ENCODE measurements at places on chromosomes 7 and 10.

DNA sequence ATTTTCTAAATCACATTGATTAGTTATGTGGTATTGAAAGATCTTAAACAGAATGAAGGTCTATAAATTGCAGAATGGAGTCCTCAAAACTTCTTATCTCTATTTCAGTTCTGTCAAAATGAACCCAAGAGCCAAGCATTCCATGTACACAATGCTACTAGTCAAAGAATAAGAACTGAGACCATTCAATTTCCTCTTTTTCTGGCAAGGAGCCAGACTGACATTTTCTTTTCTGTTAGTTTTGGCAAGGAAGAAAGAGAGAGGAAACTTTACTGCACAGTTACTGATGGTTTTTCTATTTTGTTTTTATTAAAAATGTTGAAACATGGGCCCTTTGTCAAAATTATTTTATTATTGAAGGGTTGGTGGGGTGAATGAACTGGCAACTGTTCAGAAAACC lies 181.8 kb upstream of the FERD3L start:
- DNase-seq: no peak

DNA sequence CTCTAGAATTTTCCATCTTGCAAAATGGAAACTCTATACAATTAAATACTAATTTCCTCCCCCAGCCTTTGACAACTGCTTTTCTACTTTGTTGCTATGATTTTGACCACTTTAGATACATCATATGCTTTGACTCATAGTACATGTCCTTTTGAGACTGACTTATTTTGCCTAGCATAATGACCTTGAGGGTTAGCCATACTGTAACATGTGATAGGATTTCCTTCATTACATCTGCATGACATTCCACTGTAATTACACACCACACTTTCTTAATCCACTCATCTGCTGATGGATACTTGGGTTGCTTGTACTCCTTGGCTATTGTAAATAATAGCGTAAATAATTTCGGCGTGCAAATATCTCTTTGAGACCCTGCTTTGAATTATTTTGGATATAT lies 127.7 kb downstream of the JAZF1 start:
- DNase-seq: no peak

DNA sequence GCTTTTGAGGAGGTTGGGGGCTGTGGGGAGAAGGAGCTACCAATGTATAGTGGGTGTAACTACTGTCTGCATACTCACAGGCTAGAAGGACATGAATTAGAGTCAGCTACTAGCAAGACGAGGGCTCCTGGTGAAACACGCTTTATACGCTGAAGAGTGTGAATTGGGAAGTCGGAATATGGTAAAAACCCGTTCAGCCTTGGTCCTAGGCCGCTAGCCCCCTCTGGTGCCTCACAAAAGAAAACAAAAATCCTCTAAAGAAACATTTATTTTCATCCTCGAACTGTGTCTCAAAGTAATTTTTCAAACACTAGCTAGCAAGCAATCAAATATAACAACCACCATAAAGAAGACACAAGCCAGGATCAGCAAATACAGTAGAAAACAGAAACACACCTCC lies 338.1 kb upstream of the SEMA3C start:
- DNase-seq: no peak

GRCh38 chr7:141649865-141650634 lies 51.9 kb downstream of the DENND11 start:
- no peak for DNase-seq

- DNase-seq: no peak
Observed at GRCh38 chr7:84123965-84124547, 70.5 kb downstream of the SEMA3A start.

- DNase-seq: no peak
Observed at GRCh38 chr7:101111261-101111660, 15.6 kb upstream of the SERPINE1 start.

DNA sequence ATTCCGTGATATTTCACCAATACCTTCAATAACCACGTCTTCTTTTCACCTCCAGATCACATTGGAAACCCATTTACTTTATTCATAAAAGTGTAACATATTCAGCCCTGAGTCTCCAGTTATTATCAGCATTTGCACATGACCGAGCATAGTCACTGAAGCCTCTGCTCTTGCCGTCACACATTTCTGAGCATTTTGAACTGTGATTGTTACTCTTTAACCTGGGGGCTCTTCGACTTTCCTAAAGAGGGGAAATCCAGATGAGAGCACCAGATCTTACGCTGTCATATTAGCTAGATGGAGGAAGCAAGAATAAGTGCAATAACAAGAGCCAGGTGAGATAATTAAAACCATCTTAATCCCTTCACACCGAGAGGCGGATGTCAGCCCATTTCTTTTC lies 260.0 kb upstream of the NRP1 start:
- no peak for DNase-seq

DNA sequence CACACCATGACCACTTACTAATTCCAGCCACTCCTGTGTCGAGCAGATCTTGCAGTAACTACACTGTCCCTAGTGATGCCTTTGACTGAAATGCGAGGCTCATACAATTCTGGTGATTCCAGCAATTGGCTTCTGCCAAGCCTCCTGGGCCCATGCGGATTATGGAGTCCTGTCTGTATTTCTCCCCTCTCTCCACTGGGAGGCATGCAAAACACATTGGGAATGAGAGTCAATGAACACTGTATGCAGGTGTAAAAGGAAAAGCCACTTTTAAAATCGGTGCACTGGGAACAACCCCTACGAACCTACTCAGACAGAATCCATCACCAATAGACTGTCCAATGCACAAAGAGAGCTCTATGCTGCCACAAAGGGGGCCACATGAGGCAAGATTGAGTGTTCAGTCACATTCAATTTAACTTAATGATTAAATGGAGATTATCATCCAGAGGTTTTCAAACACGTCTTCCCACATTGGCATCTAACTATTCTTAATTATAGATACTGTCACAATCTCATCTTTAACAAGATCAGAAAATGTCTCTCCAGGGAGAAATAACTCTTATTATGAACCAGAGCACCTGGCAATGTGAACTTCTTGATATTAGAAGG lies 550.6 kb downstream of the GLRX3 start:
- no peak for DNase-seq

DNA sequence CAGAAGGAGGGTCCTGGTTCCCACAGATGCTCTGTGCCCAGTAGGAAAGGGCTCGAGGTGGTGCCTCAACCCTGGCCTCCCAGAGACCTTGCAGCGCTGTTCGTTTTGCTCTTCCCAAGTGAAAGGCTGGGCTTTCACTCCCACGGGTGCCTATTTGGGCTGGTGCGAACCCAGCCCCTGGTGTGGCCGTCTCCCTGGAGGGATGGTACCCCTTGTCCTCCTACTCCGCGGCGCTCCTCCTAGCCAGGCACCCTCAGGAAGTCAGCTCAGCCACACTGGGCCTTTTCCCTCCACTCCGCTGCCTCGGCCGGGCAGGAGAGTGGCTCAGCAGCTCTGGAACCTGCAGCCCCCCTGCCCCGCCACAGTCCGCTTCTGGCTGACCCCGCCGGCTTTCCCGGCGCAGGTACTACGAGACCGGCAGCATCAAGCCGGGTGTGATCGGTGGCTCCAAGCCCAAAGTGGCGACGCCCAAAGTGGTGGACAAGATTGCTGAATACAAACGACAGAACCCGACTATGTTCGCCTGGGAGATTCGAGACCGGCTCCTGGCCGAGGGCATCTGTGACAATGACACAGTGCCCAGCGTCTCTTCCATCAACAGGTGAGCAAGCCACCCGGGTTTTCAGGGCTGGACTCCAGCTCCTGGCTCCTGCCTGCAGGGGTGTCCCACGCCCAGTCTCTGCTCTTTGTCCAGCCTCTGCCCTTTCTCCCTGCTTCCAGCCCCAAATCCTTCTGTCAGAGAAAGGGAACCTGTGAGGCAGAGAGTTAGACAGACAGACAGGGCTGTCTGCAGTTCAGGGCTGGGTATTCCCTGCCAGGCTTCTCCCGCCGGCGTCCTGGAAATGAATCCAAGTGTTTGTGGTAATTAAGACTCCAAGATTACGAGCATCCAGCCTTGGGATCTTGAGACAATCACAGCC lies 5.2 kb downstream of the PAX2 start:
- no peak for DNase-seq

GRCh38 chr10:131168238-131168875 lies 143.2 kb downstream of the TCERG1L start:
- no peak for DNase-seq

DNA sequence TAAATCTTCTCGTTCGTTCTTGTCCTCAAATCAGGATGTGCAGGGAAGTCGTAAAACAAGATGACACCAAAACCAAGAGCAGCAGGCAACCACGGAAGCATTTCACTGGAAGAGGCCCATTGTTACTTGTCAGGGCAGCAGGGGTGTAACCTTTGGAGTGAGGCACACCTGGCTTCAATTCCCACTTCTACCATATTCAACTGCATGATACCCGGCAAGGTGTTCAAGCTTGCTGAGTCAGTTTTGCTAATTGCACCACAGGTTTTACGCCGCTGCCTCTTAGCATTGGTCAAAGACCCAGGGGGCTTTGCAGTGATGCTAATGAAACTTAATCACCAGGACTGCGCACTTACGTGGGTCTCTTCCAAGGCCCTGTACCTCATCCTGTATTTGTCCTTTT lies 50.0 kb upstream of the PTER start:
- no peak for DNase-seq

DNA sequence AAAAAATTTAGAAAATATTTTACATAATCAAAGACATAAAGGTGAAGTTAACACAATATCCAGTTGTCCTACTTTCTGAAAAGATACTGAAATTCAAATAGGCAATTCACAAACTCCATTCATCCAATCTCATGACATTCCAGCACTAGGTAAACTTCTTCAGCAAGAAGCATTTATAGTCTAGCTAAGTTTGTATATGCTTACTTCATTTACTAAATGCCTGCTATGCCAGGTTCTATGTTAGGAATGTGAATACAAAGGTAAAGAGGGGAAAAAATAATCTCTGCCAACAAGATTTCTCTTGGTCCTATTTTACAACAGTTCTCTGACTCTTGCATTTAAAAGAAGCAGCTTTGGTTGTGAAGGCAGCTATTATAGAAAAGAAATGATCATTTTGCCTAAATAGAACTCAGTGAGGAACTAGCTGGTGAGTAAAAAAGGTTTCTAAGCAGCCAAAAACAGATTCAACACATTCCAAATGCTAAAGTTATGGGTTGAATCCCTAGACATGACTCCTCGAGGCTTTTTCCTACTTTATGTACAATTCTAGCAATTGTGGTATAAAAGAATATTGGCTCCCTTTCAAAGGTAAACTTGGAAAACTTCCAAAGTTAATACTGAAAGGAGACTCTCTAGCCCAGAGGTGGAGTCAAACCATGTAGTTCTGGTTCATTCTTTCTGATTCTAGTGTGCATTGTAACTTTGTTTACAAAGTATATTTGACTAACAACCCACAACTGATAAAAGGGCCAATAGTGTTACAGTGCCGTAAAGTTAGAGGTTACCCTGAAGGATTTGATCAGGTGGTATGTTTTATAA lies 30.9 kb upstream of the KLHL7 start:
- no peak for DNase-seq

DNA sequence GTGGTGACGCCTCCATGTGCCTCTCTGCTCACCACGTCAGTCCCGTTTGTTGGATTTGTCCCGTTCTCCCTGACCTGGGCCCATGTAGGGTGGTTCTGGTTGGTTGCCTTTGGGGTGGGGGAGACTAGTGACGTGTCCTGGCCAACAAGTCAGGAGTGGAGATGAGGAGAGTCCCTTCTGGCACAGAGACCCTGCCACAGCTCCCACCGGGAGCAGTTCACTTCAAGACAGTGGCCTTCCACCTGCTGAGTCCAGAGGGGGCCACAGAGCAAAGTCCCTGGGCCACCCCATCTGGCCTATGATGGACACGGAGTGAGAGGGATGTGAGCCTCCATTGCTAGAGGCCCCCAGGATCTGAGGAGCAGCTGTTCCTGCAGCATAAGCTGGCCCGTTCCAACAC lies 405.6 kb downstream of the TCERG1L start:
- DNase-seq: no peak

GRCh38 chr7:79300573-79300972 lies 152.9 kb downstream of the MAGI2 start:
- DNase-seq: no peak

DNA sequence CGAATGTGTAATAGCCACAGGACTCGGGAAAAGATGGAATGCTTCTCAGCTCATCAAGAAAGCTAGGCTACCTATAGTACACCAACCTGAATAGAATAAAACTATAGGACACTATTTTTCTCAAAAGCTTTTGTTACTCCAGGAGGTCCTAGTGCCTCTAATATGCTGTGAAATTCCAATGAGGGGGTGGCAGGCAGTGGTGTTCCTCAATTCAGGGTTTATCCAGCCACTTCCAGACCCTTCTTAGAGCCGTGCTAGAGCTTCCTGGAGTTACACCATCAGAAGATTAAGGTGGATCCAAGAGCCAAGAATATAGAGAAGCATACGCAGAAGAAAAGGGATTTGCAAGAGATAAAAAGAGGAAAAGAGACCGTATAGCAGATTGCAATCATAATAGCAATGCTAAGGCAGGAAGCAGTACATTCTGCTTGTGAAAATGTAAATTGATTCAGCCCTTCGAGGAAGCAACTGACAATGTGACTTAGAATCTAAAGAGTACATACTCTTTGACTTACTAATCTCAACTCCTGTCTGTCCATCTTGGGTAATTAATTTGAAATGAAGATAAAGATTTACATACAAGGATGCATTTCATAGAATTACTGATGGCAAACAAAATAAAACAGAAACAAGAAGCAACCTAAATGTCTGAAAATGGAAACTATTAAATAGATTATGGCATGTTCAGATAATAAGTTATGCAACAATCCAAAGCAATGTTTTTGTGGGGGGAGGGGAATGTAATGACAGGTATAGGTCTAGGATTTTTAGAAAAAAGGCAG lies 2.1 kb downstream of the ST8SIA6 start:
- DNase-seq: no peak

- no peak for DNase-seq
Observed at GRCh38 chr10:130022511-130023299, 58.6 kb upstream of the EBF3 start.

- DNase-seq: no peak
Observed at GRCh38 chr7:121002757-121003200, 14.3 kb downstream of the CPED1 start.

GRCh38 chr7:26188206-26188956 lies 12.2 kb downstream of the HNRNPA2B1 start:
- no peak for DNase-seq

DNA sequence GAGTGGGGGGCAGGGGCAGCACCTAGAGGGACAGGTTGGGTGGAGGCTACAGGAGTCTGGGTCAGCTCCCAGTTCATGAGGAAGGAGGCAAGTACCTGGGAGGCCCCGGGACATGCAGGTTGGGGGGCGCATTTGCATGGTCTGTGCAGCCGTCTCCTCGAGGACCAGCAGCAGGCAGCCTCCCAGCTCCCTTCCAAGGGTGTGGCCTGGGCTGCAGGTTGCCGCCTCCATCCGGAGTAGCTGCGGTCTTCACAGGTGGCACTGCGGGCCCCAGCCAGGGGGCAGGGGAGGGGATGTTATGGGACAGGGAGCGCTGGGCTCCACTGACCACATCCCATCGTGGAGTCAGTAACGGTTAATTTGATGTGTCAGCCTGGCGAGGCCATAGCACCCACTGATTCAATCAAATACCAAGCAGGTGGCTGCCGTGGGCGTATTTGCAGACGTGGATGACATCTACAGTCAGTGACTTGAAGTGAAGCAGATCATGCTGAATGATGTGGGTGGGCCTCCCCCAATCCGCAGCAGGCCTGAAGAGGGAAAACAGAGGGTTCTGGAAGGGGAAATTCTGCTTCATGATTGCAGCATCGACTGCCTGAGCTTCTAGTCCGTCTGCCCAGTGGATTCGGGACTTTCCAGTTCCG lies 81.6 kb downstream of the PRKAG2 start:
- no peak for DNase-seq

Measured in activated naive CD4-positive, alpha-beta T cell (primary cell).